Pulmonary artery endothelial cell (primary cell): ENCODE measurements at places on chromosomes 5 and 9. TPM values are rescaled to one million over a fixed set of nuclear protein-coding genes. Genes with fewer than 3 reads are reported as not detected.

GRCh38 chr5:163938595-163938994 is 433.2 kb downstream of the MAT2B start:
- no peak for DNase-seq

DNA sequence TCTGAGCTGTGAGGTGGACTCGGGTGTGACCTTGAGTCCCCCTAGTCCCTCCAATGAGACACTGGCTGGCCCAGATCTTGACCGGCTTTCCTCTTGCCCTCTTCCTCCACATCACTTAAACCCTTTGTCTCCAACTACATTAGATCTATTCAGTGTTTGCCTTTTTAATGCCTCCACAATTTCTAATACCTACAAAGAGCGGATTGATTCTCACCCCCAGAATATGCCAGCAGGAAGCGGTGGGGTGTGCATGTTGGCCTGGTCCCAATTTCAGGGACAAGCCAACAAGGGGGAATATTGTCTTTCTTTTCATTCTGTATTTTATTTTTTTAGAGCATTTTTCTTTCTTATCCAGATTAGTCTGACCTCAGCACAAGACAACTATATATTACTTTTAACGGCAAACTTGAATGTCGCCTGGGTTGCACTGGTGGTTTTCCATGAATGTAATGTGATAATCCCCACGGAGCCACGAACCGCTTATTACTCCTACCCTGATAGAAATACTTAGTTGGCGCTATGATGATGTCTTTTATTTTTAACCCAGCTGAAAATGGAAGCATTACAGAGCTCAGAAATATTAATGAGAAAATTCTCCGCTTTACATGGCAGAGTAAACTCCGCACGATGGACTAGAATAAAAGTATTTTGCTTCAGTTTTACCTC is 68.5 kb upstream of the MYO10 start:
- no peak for DNase-seq

- DNase-seq, result no peak
Observed at GRCh38 chr5:44806608-44807007, 2.1 kb upstream of the MRPS30 start.

GRCh38 chr5:142544946-142545649 is 140.8 kb downstream of the FGF1 start:
- DNase-seq, result no peak

GRCh38 chr9:13621872-13622564 is 342.5 kb upstream of the MPDZ start:
- DNase-seq, result no peak

DNA sequence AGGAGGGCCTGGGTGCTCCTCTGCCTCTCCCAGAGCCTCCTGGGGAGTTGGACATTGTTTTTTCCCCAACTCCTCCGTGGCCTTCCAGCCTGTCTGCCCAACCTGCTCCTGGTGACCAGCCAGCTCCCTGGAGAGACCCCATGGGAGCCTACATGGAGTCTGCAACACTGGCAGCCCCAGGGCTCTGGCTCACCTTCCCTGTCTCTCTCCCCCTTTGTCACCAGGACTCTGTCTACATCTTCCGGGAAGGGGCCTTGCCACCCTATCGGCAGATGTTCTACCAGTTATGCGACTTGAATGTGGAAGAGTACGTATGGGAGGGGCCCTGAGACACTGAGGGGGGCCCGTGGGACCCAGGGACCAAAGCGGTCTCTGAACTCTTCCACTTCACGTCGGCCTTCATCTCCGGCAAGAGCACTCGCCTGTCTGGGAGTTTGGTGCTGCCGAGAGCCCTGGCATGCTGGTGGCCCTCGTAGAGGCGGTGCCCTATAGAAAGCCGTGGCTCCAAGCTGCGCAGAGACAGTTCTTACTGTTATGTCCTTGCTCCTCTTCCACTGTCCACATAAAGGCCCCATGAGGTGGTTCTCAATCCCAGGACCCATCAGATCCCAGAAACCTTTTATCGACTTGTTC is 5.9 kb upstream of the CEL start:
- DNase-seq, result no peak

The GPX8 gene
- 46.2 and 66.8 TPM in 2 replicates for total RNA-seq

The TMC1 gene
- total RNA-seq, result 0.46 and 0.99 TPM in 2 replicates

The NMUR2 gene
- not detected in 2 replicates for total RNA-seq
